Stimulated activated CD4-positive, alpha-beta T cell treated with anti-CD3 and anti-CD28 coated beads, Interleukin-2, amount 100 ng/mL, for 24 hours (primary cell): ENCODE measurements at places on chromosomes 7 and 10.

- no peak for DNase-seq
Observed at GRCh38 chr7:39417642-39418041, 148.6 kb upstream of the YAE1 start.

GRCh38 chr10:95475003-95475383 is 86.2 kb downstream of the SORBS1 start:
- DNase-seq = no peak

GRCh38 chr7:139943401-139943800 is 114.3 kb downstream of the TBXAS1 start:
- no peak for DNase-seq

DNA sequence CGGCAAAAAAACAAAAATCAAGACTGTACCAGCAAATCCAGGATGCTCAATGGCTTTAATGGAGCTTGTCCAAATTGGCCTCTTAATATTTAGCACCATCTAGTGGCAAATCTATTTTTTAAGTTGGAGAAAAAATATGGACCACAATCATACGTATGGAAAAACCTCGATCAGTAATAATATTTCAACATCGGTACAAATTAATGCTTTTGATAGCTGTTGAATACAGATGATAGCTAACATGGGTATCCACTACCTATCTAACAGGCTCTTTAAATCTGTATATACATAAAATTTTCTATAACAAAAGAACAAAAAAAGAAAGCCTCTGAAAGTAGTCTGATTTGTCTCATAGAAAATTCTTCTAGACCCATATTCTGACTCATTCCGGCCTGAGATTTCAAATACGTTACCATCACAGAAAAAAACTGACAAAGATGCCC is 29.2 kb downstream of the COA1 start:
- DNase-seq = no peak

DNA sequence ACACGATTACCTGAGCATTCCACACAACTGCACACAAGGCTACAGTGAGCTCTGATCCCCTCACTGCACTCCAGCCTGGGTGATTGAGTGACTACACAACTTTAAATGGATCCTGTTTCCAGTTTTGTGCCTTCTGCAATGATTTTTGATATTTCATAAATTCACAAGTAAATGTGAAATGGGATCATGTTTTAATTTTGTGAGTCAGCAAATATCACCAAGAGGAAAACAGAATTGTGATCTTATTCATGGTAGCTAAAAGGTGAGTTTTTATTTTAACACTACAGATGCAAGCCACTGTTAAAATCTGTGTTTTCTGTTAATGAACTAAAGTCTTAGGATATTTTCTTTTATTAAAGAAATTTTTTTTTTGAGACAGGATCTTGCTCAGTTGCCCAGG is 11.4 kb downstream of the ICA1 start:
- DNase-seq = no peak

- no peak for DNase-seq
Observed at GRCh38 chr7:28837216-28837615, 120.9 kb downstream of the TRIL start.

DNA sequence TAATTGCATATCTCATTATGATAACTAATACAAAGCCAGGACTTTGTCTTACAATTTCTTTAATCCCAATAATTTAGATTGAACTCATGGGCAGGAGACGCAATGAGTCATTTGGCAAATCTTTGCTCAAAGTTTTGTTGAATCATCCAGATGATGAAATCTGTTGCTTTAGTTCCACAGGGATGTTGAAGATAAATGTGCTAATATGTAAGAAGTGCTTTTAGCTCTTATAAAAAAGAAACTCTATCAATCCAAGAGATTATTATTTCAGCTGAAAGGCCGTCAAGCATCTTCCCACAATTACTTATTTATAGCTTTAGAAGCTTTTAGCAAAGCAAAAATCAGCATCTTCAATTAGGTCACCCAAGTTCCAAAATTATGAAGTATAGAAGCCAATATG is 36.8 kb upstream of the ANK3 start:
- no peak for DNase-seq

GRCh38 chr7:114802632-114803031 is 119.3 kb upstream of the MDFIC start:
- DNase-seq = no peak

DNA sequence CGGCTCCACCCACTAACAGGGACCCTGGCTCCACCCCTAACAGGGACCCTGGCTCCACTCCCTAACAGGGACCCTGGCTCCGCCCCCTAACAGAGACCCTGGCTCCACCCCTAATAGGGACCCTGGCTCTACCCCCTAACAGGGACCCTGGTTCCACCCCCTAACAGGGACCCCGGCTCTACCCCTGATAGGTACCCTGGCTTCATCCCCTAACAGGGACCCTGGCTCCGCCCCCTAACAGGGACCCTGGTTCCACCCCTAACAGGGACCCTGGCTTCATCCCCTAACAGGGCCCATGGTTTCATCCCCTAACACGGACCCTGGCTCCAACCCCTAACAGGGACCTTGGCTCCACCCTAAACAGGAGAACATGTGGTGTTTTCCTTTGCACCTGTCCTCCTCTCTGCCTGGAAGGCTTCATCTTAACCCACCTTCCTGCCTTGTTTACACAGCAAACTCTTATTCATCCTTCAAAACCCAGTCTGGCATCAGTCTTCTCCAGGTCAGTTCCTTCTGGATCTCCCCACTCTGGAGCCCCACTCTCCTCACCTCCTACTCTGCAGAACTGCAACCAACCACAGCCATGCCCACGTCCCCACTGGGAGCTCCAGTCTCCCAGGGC is 58.0 kb downstream of the CHST15 start:
- DNase-seq = no peak

- DNase-seq = no peak
Observed at GRCh38 chr7:107712896-107713295, 31.0 kb upstream of the CBLL1 start.

- no peak for DNase-seq
Observed at GRCh38 chr7:125089171-125089570, 159.5 kb upstream of the POT1 start.

- DNase-seq = no peak
Observed at GRCh38 chr10:77513781-77514331, 123.8 kb downstream of the KCNMA1 start.

DNA sequence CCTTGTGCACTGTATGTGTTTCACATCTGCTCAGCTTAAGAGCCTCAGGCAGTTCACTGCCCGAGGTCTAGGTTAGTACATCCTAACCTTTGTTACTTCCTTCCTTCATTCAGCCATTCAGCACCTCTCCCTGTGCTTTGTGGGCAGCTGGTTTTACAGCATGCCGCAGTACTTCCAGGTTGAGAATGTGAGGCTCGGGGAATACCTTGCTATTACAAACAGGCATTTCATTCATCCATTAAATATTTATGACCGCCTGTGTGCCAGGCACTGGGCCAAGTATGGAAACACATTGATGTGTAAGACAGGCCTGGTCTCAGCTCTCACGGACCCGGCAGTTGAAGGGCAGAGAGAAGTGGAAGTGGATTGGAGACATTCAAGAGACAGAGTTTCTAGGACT is 82.4 kb downstream of the SHH start:
- no peak for DNase-seq

- no peak for DNase-seq
Observed at GRCh38 chr7:21538936-21539495, 3.8 kb upstream of the DNAH11 start.

DNA sequence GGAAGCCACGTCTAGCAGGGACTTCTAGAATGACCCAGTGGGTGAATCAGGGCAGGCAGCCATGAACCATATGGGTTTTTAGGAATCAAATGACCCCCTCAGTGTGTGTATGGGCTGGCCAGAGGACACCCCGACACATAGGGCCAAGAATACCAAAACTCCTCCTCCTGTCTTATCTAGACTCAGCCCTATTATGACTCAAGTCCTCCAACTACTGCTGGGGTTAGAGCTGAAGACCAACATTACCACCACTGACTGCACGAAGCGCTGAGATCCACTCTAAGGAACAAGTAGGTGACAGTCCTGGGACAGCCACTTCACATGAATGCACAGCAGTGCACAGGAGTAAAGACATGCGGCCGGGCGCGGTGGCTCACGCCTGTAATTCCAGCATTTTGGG is 11.5 kb upstream of the SVOPL start:
- no peak for DNase-seq

- DNase-seq = peak; percentile 92
Observed at GRCh38 chr7:2232766-2233520, at the start of gene MAD1L1. MAD1L1 (minus strand) TSS chr7:2232945; CDS start chr7:2230133, 2,812 bp downstream.

DNA sequence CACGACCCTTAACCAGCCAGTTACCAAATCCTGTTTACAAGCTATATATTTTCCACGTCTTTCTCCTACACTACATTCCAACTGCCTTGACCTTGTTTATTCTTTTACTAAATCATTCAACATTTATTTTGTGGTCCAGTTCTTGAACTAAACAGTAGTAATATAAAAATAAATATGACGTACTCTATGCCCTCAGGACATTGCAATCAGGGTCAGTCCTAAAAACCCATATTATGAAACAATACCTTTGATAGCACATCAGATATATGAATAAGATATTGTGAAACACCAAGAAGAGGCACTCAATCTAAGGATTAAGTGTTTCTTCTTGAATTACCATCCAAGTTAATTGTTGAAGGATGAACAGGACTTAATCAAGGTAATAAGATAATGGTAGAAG is 52.5 kb upstream of the WNT16 start:
- no peak for DNase-seq

DNA sequence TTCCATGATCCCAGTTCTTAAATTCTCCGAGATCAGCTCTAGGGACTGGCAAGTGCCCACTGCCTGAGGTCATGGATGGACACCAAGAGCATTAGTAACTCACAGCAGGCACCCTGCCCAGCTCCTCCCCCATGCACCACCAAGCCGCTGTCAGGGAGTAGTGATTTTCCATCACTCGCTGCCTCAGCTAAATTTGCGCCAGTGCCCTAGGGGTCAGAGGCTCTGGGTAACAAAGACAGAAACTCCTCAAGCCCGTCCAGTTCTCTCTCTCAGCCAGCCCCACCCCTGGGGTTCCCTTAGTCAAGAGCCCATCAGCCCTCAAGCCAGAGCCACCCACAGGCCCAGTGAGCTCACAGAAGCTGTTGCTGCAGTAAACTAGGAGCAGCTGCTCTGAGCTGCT is 30.0 kb downstream of the PAX2 start:
- DNase-seq = no peak

- DNase-seq = no peak
Observed at GRCh38 chr10:44898665-44899064, 12.5 kb upstream of the TMEM72 start.

DNA sequence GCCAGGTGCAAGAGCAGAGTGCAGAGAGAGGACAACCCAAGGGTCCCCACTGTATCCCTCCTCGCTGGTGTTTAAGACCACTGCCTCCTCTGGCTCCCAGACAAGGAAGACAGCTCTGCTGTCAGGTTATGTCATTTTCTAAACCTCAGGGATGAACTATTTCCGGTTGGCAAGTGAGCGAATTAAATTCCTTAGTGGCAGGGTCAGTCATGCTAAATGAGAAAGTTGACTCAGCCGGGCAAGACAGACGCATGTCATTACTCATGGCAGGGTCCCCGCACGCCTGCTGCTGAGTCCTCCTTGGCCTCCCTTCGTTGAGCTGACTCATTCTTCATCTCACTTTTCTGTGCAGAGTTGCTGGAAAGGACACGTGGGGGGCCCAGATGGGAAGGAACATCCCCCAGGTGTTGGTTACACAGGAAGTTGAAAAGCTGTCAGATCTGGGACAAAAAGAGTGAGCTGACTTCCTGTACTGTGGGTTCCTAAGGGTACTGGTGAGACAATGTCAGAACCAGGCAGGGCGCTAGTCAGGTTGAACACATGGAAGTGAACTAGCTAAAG is 47.1 kb upstream of the UCN3 start:
- peak; percentile 68 for DNase-seq

DNA sequence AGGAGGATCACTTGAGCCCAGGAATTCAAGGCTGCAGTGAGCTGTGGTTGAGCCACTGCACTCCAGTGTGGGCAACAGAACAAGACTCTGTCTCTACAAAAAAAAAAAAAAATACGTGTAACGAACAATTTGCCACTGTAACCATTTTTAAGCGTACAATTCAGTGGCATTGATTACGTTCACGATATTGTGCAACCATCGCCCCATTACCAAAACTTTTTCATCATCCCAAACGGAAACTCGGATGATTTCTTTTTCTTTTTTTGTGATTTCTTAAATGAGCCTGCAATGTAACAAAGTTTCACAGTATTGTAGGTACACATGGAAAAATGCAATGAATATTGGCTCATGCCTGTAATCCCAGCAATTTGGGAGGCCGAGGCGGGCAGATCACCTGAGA is 9.5 kb downstream of the GRIFIN start:
- DNase-seq = no peak

DNA sequence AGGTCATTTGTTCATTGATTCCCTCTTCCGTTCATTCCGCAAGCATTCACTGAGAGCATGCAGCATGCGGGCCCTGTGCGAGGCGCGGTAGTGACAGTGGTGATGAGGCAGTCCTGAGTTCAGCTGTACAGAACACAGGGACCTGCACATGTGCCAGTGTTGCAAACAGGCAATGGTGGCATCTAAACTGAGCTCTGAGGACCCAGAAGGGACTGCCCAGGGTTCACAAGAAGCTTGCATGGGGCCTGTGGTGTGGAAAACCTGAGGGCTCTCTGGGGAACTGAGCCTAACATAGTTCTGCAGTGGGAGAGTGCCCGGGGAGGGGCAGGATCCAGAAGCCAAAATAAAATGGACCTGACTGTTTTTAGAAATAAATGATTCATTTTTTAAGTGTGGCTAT is 13.2 kb downstream of the ZNF488 start:
- peak; percentile 11 for DNase-seq

- no peak for DNase-seq
Observed at GRCh38 chr7:10034843-10035556, 938.7 kb upstream of the PHF14 start.

GRCh38 chr10:28375399-28376354 is 72.8 kb upstream of the MPP7 start:
- DNase-seq = no peak

DNA sequence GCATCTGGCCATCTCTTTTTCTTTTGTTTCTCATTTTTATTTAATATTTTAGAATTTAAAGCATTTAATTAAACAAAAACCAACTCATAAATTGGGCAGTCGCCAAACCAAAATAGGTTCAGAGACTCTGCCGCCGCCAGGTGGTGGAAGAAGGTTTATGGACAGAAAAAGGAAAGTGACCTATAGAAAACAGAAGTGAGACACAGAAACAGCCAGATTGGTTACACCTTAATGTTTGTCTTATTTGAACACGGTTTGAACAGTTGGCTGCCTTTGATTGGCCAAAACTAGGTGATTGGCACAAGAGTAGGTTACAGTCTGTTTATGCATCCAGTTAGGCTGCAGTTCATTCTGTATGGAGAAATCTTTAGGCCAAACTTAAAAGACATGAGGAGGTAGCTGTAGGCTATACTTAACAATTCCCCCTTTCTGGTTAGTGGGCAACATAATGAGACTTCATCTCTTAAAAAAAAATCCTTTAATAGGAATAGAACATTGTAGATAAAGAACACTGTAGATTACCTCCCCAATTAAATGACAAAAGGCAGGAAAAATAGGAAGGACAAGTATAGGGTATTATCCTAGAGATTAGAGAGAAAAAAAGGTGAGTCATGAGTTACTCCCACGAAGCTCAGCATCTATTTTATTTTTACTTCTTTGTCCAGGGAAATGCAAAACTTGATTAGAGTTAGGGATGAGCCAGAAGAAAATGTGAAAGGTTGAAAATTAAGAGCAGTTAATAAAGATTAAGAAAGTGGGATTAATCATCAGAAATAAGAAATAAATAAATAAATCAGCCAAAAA is 23.9 kb upstream of the CYCS start:
- DNase-seq = no peak

GRCh38 chr7:69668339-69668870 is 70.1 kb downstream of the AUTS2 start:
- DNase-seq = no peak
